ENCODE measurements at places on chromosomes 7 and 10.

DNA sequence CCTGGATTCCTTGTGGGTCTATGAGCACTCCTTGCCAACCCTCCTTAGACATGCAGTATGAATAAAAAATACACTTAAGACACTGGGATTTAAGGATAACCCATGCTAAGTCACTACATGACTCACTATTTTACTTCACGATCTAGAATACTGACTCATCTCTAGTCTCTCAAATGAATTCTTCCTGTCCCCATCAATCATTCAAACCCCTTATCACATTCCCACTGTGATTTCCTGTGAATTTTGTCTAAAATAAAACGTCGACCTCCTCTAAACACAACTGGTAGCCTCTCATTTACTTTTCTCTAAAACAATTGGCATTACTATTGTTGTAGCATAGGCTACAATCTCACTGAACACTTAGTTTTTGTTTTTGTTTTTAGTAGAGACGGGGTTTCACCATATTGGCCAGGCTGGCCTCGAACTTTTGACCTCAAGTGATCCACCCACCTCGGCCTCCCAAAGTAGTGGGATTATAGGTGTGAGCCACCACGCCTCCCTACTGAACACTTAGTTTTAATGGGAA is 3.9 kb upstream of the IQUB start:
- DNase-seq, result no peak

- DNase-seq, result peak; percentile 43
Measured at GRCh38 chr7:148630078-148630477, 39.5 kb downstream of the C7orf33 start.

- DNase-seq, result no peak
Measured at GRCh38 chr7:114508086-114508485, 93.5 kb downstream of the FOXP2 start.

GRCh38 chr7:4500812-4501211 is 181.3 kb upstream of the FOXK1 start:
- no peak for DNase-seq

GRCh38 chr7:79789584-79790345 is 336.3 kb upstream of the MAGI2 start:
- DNase-seq, result no peak

GRCh38 chr7:155263581-155264143 is 34.0 kb upstream of the INSIG1 start:
- no peak for DNase-seq

DNA sequence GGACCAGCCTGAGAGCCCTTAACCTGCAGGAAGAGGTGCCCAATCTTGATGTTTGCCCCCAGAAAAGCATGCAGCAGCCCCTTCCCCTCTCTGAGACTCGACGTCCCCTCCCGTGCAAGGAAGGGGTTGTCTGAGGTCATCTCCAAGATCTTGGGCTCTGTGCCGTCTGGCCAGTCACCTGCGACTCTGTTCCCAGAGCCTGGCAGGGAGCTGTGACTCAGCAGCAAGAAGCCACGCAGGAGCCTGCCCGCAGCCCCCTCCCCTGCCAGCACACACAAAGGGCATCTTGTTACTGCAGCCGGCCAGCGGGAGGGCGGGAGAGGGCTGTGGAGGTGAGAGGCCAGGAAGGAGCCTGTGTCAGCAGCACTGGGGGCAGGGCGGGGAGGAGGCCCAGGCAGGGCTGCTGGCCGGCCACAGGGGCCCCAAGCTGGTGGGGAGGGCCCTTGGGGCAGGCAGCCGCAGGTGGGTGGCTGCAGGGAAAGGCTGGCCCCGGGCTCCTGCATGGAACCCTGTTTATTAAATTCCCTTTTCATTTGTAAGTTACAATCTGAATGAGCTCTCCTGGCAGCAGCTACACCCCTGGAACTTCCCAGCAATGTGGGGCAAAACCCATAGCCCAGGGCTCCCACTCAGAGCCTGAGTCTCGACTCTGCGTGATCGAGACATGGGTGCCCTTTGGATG is 103.7 kb upstream of the ZMIZ1 start:
- no peak for DNase-seq

- DNase-seq, result no peak
Measured at GRCh38 chr10:119863951-119864565, 8.6 kb downstream of the MCMBP start.

- DNase-seq, result no peak
Measured at GRCh38 chr10:6520138-6520537, 59.9 kb downstream of the PRKCQ start.

GRCh38 chr10:118850418-118851061 is 95.8 kb upstream of the CACUL1 start:
- peak; percentile 75 for DNase-seq

DNA sequence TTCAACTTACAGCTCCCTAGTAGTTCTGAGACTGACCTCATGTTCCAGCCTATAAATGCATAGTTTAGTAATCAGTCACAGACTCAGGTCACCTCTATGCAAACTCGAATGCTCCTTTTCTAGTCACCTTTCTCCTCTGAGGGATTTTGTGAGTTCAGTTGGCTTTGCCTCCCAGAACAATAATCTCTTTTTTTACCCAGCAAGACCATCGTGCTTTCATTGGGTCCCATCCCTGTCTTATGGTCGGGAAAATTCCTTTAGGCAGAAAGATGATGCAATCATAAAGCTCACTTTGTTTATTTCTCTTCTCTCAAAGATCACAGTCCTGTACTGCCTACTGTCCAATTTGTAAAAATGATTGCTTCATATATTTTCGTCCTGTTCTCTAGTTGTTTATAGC is 38.4 kb downstream of the TWIST1 start:
- no peak for DNase-seq

GRCh38 chr7:5397736-5398135 is 25.9 kb downstream of the TNRC18 start:
- DNase-seq, result no peak

DNA sequence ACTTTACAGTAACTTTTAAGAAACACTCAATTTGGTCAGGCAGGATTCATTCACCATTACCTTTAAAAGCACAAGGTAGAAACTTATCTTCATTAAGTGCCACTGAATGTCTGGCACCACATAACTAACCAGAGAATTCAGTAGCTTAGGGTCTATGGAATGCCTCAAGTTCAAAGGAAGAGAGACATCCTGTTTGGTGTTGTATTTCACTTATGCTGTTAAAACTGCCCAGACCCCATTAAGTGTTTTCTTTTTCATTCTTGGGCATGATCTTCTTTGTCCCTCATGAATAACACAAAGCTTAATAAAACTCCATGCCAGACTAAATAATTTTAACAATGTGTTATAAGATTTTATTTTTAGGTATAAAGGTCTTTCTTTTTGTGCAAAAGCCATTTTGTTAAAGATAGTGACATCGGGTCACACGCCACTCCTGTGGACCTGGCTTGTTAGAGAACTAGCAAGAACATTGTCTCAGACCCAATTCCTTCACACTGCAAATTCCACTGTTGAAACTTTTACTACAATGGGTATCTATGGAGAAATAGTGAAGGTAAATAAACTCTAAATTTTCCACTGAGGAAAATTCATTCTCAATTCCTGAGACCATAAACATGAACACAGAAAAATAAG is 221.0 kb downstream of the TWIST1 start:
- no peak for DNase-seq

DNA sequence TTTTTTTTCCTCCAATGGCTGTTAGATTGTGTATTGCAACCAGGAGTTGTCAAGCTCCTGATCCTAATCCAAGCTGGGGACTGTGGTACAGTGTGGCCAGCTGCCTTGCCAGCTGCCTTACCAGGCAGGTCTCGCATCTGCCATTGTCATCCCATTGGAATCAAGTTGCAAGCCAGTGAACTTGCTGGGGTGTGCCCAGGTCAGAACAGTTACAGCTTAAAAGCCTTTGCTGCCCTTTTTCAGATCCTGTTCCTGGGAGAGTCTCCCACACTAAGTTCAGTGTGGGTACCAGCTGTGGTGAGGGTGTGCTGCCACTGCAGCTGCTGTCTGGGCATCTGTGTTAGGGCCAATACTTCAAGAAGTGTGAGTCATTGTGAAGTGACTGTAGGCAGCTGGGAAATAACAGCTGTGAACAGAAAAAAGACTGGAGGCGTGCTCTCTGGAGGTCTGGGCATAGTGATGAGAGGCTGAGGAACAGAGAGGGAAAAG is 72.8 kb downstream of the CCNY start:
- DNase-seq, result peak; percentile 67

GRCh38 chr7:126533715-126534114 is 719.0 kb downstream of the GRM8 start:
- DNase-seq, result no peak

DNA sequence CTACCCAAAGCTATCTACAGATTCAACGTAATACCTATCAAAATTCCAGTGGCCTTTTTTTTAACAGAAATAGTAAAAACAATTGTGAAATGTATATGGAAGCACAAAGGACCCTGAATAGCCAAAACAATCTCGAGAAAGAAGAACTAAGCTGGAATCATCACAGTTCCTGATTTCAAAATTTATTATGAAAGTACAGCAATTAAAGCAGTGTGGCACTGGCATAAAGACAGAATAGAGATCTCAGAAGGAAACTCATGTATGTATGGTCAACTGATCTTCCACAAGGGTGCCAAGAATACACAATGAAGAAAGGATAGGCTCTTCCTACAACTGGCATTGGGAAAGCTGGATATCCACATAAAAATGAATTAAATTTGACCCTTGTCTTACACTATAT is 23.2 kb downstream of the PNLIPRP3 start:
- peak; percentile 68 for DNase-seq

- DNase-seq, result no peak
Measured at GRCh38 chr10:70034232-70034631, 18.4 kb upstream of the MACROH2A2 start.

DNA sequence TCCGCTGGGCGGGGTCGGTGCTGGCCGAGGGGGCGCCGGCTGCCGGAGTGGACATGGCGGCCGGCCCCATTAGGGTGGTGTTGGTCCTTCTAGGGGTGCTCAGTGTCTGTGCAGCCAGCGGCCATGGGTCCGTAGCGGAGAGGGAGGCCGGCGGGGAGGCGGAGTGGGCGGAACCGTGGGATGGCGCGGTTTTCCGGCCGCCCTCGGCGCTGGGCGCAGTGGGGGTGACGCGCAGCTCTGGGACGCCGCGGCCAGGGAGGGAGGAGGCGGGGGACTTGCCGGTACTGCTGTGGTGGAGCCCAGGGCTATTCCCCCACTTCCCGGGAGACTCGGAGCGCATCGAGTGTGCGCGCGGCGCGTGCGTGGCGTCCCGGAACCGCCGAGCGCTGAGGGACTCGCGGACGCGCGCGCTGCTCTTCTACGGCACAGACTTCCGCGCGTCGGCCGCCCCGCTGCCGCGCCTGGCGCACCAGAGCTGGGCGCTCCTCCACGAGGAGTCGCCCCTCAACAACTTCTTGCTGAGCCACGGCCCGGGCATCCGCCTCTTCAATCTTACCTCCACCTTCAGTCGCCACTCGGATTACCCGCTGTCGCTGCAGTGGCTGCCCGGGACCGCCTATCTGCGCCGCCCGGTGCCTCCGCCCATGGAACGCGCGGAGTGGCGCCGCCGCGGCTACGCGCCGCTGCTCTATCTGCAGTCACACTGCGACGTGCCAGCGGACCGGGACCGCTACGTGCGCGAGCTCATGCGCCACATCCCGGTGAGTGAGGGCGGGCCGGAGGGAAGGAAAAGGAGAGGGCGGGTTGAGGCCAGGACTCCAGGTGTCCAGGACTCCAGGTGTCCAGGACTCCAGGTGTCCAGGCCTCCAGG is 9.3 kb upstream of the CHCHD1 start:
- DNase-seq, result peak; percentile 93

DNA sequence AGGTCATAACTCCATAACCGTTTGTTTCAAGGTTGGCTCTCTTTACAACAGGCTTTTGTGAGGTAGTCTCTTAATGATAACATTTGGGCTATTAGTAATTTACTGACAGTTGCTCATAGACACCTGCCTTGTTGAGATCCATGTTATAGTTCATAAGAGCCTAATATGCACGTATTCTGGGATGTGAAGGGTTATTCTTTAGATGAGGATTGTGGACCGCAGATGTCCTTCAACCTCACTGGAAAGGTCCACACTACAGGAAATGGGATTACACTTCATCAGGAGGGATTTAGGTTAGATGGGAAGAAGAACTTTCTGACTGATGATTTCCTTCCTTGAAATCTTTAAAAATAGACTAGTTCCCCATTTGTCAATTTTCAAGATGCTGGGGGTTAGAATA is 62.8 kb downstream of the SAMD9 start:
- no peak for DNase-seq

- peak; percentile 6 for DNase-seq
Measured at GRCh38 chr7:7416031-7416858, 119.4 kb downstream of the COL28A1 start.

GRCh38 chr7:105218215-105218614 is 170.5 kb downstream of the SRPK2 start:
- DNase-seq, result no peak

DNA sequence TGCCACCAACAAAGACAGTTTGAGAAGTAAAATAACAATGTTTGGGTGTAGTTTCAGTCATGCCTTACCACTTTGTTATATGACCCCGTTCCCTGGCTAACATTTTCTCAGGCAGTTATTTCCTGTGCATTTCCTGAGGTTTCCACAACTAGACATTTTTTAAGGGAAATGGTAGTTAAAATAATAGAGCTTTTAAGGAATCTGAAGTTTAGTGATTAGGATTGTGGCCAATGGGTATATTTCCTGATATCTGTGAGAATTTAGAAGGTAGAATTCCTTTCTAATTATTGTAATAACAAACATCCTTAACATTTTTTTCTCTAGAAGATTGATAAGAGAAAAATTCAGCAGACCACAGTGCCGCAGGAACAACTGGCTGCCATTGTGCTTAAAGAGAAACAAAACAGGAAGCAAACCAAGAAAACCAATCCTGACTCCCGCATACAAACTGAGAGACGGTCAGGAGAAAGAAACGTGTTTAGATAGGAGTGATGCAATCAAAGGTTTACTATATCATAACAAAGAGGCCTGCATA is 193.6 kb downstream of the MBL2 start:
- DNase-seq, result no peak

Measured in inflammatory macrophage treated with lipopolysaccharide for 1 hour (primary cell).